ENCODE measurements at places on chromosomes 1 and 21.

GRCh38 chr1:16605532-16606505, 7.5 kb downstream of the NBPF1 start:
- DNase-seq, result no peak

GRCh38 chr1:94846308-94846707, 26.2 kb downstream of the SLC44A3 start:
- DNase-seq, result no peak

DNA sequence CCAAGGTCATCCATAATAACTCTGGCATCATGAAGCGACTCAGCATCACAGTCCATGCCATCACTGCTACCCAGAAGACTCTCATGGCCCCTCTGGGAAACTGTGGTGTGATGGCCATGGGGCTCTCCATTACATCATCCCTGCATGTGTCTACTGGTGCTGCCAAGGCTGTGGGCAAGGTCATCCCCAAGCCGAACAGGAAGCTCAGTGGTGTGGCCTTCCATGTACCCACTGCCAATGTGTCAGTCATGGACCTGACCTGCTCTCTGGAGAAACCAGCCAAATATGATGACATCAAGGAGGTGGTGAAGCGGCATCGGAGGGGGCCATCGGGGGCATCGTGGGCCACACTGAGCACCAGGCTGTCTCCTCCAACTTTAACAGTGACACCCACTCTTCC, 65.1 kb upstream of the ARHGAP29 start:
- DNase-seq, result no peak

DNA sequence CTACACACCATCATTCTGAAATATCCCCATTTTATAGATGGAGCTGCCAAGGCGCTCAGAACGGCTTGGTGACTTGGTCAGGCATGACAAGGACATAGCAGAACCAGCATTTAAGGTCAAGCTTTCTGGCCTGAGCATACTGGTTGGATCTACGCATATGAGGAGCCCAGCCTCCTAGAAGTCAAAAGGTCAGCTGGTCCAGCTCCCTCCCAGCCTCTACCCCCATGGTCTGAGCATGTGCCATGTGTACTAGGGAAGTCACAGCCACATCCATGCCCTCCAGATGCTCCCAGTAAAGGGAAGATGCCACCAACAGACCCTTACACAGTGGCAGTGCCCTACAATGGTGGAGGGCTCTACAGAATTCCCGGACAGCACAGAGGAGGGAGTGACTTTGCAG, 96.7 kb downstream of the EPHB2 start:
- DNase-seq, result no peak

DNA sequence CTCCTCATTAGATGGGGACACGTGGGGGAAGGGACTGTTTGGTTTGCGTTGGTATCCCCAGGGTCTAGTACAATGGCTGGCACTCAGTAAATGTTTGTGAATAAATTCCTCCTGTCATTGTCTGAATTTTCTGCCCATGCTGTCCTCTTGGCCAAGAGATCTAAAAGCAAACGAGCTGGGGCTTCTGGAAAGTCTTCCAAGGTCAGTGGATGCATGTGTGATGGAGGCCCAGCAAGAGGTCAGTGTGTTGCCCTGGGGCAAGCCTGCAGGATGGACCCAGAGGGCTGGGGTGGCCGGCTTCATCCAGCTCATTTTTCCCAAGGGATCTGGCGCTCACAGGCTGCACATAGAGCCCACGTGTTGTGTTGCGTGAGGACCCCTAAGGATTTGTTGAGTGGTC, 30.0 kb upstream of the JUN start:
- no peak for DNase-seq

- no peak for DNase-seq
Measured at GRCh38 chr1:51567653-51568052, 48.6 kb upstream of the EPS15 start.

GRCh38 chr1:154360288-154360687, 35.0 kb downstream of the ATP8B2 start:
- no peak for DNase-seq

DNA sequence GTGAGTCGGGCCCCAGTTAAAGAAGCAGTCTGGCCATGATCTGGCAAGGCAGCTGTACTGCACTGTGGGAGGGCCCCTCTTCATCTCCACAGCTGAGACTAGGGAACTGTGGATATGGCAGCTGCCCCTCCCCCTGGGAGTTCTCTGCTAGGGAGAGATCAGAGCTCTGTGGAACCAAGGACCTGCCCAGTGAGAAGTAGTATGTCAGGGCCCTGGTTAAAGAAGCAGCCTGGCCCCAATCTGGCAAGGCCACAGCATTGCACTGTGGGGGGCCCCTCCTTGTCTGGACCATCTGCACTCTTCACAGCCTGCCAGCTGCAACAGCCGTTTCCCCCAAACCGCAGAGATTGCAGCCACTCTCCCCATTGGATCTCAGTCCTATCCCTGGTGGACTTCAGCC, 208.5 kb downstream of the DNAH14 start:
- DNase-seq, result no peak
